Astrocyte (in vitro differentiated cells and primary cell): ENCODE measurements at places on chromosomes 4 and X.

GRCh38 chr4:74932832-74933561, at the start of gene PARM1:
TSS of gene PARM1 (plus strand) at chr4:74933116. CDS start at chr4:74933328, 212 bp downstream.
- peak; percentile 37 for DNase-seq

DNA sequence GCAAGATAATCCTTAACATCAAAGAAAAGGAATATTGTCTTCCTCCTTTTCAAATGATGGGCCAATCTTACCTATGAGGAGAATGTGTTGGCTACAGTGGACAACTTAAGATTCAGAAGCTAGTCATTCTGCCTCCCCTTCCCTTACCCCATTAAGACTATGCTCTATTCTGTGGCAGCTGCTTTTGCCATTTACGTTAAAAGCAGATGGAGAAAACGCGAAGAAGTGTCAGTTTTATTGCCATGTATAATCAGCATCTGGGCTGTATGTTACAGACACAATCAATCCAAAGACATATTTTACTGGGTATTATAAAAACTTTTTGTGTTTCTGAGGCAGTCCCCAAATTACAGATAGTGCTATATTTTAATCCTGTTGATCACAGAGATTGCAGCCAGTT, 196.1 kb upstream of the PACRGL start:
- no peak for DNase-seq

- no peak for DNase-seq
Observed at GRCh38 chr4:152360045-152360410, 175.9 kb downstream of the FBXW7 start.

DNA sequence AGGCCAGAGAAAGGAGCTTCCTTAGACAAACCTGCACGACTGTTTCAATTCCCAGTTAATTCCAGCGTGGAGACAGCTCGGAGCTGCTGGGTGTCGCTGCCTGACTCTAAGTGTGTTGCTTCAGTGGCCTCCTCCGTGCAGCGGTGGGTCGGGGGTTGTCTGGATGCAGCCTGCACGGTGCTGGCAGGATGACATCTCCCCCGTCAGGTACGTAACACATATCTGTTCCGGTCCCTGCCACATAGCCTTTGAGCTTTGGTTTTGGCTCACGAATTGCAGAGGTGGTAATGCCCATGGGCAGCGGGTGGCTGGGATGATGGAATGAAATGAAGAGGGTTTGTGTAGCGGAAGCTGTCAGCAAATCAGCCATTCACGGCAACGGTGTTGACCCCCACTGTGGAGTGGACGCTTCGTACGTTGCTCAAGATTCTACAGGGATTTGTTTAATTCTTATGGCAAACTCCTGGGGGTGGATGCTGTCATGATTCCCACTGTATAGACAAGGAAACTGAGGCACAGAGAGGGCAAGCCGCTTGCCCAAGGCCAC, 33.7 kb upstream of the HMX1 start:
- no peak for DNase-seq

DNA sequence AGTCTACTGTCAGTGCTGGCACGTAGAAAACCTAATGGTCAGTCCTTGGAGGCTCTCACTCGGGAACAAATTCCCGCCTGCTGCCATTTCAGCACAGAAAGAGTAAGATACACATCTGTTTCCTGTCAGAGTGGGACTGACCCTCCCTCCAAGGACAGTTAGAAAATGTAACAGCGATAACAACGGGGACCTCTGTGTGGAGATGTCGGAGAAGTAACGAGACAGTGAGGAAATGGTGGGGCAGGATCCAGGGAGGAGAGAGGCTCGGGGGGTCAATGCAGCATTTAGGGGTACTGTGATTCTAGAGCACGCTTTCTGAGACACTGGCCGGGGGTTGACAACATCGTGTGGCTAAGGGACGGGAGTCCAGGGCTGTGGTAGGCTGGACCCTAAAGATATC, 36.0 kb upstream of the SORCS2 start:
- no peak for DNase-seq

DNA sequence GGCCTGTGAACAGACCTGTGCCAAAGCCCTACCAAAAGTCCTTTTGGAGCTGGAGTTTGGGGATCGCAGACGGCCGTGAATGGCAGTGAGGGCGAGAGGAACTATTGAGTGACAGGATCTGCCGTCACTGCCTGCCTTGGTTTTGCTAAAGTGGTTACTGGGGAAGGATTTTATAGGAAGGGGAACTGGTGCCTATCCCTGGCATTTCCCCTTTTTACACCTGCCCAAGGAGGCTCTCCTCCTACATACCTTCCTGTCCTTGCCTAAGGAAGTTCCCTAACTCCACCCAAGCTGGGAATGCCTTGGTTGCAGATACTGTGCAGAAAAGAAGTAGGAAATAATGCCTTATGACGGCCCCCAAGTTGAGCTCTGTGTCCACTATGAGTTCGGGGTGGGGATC, 14.5 kb downstream of the LONRF3 start:
- DNase-seq, result no peak

- DNase-seq, result peak; percentile 27
Observed at GRCh38 chr4:26069218-26069617, 155.2 kb downstream of the SMIM20 start.

- no peak for DNase-seq
Observed at GRCh38 chrX:63934791-63935190, 149.8 kb upstream of the ARHGEF9 start.

DNA sequence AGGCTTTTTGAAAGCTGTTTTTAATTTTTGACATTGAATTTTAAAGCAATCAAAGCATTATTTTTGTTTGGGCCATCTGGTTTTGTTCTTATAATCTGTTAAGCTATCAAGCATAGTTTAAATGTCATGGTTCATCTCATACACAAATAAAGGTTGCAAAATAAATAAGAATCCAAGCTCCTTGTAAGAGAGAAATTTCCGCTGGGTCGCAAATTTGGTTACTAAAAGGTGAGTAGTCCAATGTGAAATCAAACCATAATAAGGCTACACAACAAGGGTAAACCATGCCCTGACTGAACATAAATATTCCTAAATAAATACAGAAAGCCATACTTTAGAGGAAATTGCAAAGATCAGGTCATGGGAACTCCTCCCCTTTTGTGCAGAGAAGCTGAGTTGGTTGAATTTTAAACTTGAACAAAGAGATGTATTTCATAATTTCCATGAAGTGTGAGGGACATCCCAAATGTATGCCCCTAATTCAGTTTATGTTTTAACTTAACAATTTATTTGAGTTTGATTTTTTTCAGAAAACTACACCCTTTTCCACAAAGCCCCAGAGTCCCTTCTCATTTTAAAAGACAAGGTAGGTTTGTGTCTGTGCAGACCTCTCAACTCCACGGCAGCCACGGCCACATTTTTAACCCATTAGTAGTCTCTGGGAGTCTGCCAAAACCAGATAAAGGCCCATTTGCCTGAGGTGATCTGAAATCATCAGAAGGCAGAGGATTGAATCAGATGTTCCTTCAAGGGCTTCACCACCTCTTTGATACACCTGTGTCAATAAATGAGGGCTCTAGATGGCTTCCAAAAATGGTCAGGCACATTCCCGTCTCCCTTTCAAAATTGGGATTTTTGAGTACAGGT, 85.2 kb downstream of the PLAC1 start:
- peak; percentile 32 for DNase-seq

DNA sequence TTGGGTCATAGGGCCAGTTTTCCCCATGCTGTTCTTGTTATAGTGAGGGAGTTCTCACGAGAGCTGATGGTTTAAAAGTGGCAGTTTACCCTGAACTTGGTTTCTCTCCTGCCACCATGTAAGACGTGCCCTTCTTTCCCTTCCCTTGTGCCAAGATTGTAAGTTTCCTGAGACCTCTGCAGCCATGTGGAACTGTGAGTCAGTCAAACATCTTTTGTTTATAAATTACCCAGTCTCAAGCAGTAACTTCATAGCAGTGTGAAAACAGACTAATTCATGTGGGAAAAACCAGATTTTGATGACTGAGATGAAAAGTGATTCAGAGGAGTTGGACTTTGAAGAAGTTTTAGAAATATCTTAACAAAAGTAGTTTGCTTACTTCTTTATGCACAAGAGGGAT, 101.4 kb downstream of the ARHGAP10 start:
- DNase-seq, result no peak

DNA sequence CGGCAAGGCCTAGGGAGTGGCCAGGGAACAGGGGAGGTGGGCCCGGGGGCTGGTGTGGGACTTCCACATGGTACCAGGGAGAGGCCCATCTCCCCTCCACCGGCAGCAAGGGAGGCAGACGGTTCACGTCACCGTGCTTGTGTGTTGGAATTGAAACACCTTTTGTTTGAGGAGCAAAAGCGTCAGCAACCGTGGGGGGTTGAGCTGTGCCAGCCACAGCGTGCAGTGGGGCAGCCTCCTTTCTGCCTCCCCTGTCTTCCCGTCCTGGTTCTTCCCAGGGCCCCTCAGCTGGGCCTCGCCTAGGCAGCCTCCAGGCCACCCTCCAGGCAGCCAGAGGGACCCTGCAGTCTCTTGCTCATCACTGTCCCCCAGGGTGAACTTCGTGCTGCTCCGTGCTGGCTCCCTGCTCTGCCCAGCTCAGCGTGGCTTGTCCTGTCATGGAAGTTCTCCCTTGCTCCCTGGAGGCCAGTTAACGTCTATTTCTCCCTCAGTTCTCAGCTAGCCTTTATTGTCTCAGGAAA, 32.1 kb upstream of the HGFAC start:
- DNase-seq, result no peak

DNA sequence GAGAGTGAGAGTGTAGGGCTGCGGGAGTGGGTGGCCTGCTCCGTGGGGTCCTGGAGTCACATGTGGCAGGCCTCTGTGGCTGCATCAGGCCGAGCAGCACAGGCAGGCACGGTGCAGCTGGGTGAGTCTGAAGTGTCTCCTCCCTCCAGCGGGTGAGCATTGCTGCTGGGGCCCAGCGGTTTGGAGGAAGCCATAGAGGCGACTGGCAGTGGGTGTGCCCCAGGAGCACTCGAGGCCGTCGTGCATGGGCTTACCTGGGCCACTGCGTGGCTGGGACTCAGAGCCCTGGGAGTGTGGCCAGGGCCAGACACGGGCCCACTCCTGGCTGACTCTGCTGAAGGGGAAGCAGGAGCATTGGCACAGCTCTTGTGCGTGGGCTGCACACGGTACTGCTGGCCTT, 10.6 kb downstream of the ZNF185 start:
- DNase-seq, result no peak

DNA sequence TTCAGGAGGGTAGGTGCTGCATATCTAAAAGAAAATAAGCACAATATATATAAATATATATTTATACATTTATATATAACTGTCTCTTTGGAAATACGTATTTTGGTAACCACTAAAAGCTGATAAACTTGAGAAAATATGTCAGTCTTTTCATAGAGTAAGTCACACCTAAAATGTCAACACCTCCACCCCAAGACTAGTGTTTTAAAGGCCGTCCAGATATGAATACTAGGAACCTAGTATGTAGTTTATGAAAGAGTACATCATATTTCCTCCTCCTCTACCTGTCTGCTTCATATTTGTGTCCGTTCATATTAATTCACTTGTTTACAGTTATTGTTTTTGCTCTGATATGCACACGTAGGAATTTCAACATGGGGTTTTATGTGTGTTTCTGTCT, 45.2 kb downstream of the MTMR8 start:
- DNase-seq, result no peak

DNA sequence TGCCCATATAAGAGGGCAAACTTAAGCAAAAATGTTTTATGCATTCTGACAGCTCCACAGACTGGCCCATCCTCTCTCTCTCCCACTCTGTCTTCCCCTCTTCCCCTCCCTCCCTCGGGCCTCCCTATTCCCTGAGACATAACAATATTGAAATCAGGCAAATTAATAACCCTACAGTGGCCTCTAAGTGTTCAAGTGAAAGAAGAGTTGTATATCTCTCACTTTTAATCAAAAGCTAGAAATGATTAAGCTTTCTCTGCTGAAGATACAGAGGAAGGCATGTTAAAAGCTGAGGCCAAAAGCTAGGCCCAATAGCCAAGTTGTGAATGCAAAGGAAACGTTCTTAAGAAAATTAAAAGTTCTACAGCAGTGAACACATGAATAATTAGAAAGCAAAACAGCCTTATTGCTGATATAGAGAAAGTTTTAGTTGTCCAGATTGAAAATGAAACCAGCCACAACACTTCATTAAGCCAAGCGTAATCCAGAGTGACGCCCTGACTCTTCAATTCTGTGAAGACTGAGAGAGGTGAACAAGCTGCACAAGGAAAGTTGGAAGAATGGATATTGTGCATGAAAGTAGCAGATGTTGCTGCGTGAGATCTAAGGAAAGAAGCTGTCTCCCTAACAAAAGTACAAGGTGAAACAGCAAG, 54.9 kb downstream of the USO1 start:
- no peak for DNase-seq

GRCh38 chrX:129529685-129530281, 6.5 kb upstream of the SMARCA1 start:
- peak; percentile 28 for DNase-seq

DNA sequence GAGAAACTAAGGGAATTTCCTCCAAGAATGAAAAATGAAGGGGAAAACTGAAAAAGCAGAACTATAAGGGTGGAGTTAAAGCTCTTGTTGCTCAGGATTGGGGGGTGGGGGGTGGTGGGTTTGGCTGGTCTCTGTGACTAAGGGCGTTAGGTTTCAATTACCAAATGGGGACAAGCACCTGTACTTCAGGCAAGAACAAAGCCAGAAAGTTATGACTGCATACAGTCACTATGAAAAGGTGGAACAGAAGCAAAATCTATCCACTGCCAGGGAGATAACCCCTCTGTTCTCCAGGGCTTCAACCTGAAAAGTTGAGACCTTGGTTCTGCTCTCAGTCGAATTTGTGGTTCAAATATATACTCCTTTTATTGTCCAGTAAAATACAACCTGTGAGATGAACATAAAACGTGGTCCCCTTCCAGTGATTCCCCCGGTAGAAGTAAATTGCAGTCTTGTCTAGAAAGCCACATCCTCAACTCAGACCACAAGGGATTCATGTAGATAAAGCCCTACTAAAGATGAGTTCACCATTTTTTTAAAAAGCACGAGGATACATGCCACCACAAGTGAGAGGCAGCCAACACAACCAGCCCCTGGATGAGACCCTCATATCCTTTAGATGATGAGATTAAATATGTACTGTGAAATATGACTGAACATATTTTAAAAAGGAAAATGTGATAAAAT, 257.1 kb upstream of the RPS6KA3 start:
- no peak for DNase-seq

- DNase-seq, result peak; percentile 83
Observed at GRCh38 chr4:38163216-38164006, 203.2 kb downstream of the PTTG2 start.

GRCh38 chr4:89949782-89950387, 55.2 kb downstream of the MMRN1 start:
- no peak for DNase-seq

DNA sequence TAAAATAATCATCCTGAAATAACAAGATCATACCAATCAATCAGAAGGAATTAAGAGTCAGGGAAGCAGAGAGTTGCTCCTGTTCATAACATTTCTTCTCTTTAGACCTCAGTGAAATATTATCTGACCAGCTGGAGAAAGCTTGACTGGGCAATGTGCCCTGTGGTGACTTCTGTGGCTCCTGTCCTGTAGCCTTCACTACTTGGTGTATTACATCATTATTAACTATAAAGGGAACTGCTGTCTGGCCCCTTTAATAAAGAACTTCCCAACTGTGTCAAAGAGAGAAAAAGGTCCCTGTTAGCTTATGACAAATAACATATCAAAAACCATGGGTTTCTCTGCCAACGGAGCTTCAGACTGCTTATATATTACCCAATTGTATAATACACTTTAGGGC, 18.0 kb downstream of the OPHN1 start:
- DNase-seq, result peak; percentile 79
